ENCODE measurements at places on chromosomes 5 and 9. TPM values are rescaled to one million over a fixed set of nuclear protein-coding genes. Genes with fewer than 3 reads are reported as not detected.

PPP2R2B gene
- total RNA-seq, result 2.2 TPM

KLF4 gene
- total RNA-seq, result 0.19 TPM

ANKRD31 gene
- total RNA-seq, result 0.48 TPM

DNA sequence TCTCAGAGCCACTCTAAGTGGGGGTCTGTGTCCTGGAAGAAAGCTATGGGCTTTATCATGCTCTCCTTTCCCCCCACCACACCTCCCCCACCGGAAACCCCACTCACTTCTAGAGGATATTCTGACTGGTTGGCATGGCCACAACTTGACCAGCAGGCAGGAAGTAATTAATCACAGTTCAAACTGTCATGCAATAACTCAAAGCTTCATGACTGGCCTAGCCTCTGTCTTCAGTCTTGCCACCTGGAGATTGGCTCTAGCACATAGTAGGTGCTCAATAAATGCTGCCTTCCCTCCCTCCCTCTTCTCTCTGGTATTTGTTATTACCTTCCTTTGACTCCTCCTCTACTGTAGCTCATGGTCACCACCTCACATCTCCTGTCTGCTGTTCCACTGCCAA is 124.7 kb downstream of the GABBR2 start:
- ATAC-seq, result peak; percentile 48

GRCh38 chr5:173839117-173839713 is 48.9 kb upstream of the CPEB4 start:
- no peak for ATAC-seq

GRCh38 chr9:97280755-97281330 is 26.6 kb upstream of the CCDC180 start:
- no peak for ATAC-seq
